ENCODE measurements at places on chromosomes 11 and 22.

GRCh38 chr11:85096939-85097338, 530.2 kb downstream of the DLG2 start:
- no peak for DNase-seq

- no peak for DNase-seq
These were observed 3.1 kb upstream of the CATSPERZ start for GRCh38 chr11:64296830-64297698.

DNA sequence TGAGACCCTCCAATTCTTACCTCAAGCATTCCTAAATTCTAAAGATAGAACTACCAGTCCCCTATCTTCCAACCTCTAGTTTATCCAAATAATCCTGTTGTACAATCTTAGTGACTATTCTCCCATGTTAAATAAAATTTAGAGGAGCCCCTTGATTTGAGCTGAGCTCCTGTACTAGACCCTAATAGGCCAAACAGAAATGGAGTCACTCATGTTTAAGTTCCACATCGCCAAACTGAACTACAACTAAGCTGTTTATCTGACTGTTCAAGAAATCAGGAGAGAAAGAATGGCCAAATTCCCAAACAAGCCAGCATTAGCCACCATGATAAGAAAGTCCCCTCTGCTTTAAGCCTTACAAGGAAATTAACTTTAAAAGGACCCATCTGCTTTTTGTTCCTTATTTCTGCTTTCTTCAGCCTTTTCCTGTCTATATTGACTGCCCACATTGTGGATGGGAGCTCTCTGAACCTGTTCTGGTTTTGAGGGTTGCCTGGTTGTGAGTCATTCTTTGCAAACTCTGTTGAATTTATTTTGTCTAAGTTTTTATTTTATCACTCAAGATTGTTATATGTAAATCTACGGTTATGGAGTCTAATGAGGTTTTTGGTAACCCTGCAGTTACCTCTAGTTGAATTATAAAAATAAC, 90.4 kb downstream of the TTC28 start:
- no peak for DNase-seq

DNA sequence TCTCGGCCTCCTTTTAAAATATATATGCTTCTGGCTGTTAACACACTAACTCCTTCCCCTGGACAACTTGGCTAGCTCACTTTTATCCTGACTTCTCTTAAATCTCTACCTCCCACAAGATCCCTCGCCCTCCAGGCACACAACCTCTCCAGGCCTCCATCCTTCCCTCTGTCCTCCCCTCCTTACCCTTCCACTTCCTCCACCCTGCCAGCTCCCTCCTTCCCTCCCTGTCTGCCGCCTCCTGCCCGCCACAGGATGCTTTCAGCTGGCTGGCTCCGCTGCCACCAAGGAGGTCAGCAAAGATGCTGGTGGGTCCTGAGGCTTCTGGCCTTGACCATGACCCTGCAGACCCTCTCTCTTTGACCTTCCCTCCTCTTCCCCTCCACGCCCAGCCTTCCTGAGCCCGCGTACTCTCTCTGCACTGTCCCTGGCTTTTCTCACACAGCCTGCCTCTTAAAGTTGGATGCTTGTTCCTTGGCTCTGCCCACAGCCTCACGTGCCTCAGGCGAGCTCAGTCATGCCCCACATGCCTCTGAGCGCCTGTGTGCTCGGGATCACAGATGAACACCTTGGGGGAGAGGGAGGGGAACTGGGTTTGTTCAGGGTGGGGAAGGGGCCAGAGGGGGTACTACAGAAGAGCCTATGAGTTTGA, 6.7 kb downstream of the NFAM1 start:
- no peak for DNase-seq

- peak; percentile 61 for DNase-seq
These were observed 109.7 kb upstream of the RRM1 start for GRCh38 chr11:3984896-3985295.

- DNase-seq: no peak
These were observed 23.5 kb upstream of the GRAMD1B start for GRCh38 chr11:123406441-123407129.

DNA sequence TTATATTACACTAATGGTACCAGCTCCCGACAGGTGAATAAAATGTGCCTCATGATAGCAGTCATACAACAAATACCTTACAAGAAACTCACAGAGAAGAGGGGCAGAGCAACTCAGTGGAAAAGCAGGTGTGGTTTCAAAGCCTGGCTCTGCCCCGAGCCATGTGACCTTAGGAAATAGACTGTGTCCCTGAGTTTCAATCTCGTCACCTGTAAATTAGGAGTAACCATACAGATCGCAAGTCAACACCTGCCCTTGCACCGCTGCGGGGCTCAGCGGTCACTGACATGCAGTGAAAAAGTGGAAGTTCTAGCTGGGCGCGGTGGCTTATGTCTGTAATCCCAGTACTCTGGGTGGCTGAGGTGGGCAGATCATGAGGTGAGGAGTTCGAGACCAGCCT, 11.9 kb upstream of the MRTFA start:
- no peak for DNase-seq

GRCh38 chr11:69442807-69443137, 38.7 kb upstream of the LINC01488 start:
- DNase-seq: no peak

DNA sequence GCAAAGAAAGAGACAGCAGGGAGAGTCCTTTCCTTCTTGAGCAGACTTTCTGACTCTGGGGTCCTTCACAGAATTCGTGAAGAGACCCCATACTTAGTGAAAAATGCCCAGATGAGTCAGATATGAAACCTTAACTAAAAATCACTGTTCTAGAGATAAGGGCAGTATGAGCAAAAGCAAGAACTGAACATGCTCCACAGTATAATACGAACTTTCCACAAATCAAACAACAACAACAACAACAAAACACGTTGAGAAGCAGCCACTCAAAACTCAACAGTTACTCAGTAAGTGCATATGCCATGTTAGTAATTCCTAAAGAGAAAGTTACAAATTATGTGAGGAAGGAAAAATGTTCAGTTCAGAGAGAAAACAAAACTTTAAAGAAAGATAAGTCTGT, 44.3 kb downstream of the PITPNB start:
- DNase-seq: no peak

DNA sequence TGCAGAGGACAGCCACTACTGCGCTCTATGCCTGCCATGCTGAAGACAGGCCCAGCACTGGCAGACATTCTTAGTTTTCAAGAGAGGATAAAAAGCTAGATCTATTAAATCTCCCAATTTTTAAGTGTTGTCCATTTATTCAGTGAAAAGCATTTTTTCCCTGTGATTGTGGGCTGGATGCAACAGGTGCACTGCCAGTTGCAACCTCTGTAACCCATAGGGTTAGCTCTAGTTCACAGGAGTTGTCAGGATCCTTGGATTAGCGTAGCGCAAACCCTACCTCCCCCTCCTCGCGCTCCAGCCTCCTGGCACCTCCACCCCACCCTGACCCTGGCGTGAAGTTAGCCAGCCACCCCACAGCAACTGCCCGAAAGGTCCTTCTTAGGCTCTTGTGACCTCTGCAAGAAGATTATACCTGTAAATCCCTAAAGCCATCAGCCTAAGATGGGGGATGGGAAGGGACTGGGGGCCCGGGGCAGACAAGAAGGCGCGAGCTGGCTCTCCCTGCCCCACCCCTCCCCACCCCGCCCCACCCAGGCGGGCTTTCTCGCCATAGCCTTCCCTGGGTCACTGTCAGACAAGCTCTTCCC, 30.9 kb downstream of the EIF3F start:
- no peak for DNase-seq

DNA sequence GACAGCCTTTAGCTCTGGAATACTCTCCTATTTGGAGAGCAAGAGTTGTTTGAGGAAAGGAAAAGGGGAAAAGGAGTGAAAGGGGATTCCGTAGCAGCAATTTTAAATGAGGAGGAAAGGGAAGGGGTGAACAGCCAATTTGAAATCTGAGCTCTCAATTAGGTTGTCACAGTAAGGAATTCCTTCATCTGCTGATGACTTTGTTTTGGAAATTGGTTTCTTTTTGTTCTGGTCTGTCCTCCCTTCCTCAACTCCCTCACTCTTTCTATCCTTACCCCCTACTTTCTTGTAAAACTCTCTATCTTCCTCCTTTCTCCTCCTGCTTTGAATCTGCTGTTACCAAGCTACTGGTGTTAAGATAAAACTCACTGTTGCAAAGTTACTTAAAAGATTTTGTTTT, 1155.6 kb downstream of the DLG2 start:
- DNase-seq: no peak

DNA sequence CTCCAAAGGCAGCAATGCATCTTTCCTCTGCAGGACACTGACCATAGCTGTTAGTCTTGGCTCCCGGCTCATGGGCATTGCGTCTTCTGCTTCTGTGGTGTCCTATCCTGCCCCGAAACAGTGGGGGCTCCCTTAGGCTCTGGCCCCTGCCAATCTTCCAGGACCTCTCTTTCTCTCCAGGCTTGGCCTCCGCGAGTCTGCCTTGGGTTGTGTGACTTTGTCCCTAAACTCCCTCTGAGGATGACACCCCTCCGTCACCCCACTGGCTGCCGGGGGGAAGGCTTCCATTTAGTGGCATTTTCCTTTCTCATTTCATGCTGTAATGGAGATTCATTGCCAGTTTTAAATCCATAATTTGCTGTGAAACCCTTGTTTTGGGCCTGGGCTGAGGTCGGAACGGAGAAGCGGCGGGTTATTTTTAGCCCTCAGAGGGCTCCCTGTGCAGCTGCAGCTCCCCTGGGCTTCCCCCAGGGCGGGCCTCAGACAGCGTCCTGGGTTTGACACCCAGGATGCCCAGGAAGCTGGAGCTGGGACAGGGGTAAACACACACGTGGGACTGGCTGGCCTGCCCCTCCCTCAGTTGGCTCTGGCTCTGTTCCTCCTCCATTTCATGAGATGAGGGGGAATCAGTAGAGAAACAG, 156.1 kb downstream of the ST3GAL4 start:
- DNase-seq: no peak

- DNase-seq: no peak
These were observed 75.3 kb downstream of the CD44 start for GRCh38 chr11:35214226-35214770.

DNA sequence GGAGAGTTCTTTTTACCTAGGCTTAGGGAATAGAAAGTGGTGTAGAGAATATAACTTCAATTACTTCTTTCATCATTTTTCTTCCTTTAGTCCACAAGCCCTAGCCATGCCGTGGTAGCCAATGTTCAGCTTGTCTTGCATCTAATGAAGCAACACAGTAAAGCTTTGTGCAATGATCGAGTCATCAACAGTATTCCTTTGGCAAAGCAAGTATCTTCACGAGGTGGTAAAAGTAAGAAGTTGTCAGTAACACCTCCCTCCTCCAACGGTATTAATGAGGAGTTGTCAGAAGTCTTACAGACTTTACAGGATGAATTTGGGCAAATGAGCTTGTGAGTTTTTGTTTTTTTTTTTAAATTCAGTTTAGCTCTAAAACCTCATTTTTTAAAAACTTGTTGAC, 37.4 kb downstream of the CEP57 start:
- DNase-seq: no peak

DNA sequence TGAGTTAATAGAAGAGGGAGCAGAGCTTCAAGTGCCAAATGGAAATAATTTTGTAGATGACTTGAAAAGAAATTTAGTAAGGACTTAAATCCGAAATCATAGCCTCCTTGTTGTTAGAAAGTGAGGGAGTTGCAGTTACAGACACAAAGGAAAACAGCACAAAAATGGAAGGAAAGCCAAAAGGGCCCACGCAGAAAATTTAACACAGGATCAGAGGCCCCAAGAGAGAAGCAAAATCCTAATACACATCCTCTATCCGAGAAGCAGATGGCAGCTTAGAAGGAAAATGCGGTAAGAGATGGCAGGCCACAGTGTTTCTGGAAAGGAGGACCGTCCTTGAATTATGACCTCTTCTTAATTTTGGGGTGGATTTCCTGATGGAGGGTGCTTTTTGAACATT, 48.7 kb upstream of the SYT13 start:
- DNase-seq: no peak

DNA sequence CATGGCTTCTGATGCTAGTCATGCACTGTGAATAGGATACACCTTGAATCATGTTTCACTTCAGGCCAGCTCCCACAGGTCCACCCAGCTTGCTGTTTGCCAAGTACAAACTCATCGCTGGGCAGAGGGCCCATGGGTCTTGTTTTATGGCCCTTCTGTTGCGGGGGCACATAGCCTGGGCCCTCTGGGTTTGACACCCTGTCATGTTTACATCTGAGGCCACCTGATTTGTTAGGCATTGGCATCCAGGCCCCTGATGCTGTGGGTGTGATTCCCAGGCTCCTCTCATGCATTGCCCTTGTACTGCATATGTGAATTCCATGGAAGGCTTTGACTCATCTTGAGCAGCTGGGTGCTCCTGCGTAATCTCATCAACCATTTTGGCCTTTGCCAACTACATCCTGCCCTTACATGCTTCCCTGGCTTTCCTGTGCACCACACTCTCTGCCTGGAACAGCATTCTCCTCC, 32.6 kb downstream of the PPFIBP2 start:
- DNase-seq: no peak

- DNase-seq: no peak
These were observed 2.9 kb upstream of the ASCL2 start for GRCh38 chr11:2273311-2273710.

DNA sequence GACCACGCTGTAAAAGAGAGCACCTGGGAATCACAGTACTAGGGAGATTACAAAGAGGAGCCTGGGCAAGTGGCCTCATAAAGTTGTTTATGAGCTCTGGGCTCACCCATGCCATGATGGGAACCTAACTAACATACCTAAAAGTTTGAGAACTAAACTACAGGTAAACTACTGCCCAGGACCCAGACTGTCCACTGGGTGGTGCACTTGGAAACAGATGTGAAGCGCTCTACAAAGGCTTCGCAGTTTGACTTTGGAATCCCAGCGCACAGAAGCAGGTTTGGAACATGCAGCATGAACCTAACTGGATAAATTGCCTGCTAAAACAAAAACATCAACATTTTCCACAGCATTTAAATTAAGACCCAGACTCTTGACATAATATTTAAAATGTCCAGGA, 418.6 kb downstream of the FAM181B start:
- no peak for DNase-seq

GRCh38 chr22:25696763-25697162, 45.2 kb upstream of the MYO18B start:
- no peak for DNase-seq

- no peak for DNase-seq
These were observed 963 bp upstream of the ADORA2A start for GRCh38 chr22:24426436-24426835.

GRCh38 chr22:35442471-35442870, 42.5 kb downstream of the MCM5 start:
- DNase-seq: no peak

- no peak for DNase-seq
These were observed 11.3 kb upstream of the MTMR3 start for GRCh38 chr22:29871684-29872083.

All from hematopoietic multipotent progenitor cell treated with erythropoietin and hydrocortisone succinate and interleukin-3 and kit ligand, for 17 days (in vitro differentiated cells).